ENCODE measurements at places on chromosomes 11 and 22.

DNA sequence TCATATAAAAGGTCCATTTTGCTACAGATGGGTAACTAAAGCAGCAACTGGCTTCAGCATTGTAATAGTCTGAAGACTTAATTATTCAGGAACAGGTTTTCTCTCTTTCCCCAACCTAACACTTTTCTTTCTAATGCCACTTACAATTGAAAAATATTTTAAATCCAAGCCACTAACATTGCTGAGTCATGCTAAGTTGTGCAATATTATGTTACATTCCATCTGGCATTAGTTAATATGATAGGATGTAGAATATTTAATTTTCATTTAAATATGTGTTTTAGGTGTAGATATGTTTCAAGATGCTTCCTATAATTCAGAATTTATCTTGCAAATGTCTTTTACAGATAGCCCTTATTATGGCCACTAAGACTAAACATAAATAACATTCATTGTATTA lies 98.6 kb downstream of the KIF18A start:
- no peak for DNase-seq

- no peak for DNase-seq
These were observed 149.8 kb downstream of the MPPED1 start for GRCh38 chr22:43561415-43562178.

- DNase-seq, result no peak
These were observed 110.4 kb upstream of the OR4B1 start for GRCh38 chr11:48106166-48106565.

DNA sequence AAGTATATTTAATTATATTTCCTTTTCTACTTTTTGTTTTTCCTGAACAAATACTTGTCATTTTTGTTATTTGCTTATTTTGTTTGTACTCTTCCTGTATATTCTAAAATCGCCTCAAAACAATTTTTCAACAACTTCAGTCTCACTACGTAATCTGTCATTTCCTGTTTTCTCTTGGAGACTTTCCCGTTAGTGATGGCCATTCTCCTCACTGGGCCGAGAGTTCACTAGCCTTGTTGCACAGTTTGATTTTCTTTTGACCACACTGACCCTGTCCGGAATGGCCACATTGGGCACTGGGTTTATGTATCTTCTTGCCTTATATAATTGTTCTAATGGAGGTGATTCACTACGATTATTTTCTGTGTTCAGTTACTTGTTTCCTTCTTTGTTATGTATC lies 726.1 kb downstream of the FAM181B start:
- no peak for DNase-seq

DNA sequence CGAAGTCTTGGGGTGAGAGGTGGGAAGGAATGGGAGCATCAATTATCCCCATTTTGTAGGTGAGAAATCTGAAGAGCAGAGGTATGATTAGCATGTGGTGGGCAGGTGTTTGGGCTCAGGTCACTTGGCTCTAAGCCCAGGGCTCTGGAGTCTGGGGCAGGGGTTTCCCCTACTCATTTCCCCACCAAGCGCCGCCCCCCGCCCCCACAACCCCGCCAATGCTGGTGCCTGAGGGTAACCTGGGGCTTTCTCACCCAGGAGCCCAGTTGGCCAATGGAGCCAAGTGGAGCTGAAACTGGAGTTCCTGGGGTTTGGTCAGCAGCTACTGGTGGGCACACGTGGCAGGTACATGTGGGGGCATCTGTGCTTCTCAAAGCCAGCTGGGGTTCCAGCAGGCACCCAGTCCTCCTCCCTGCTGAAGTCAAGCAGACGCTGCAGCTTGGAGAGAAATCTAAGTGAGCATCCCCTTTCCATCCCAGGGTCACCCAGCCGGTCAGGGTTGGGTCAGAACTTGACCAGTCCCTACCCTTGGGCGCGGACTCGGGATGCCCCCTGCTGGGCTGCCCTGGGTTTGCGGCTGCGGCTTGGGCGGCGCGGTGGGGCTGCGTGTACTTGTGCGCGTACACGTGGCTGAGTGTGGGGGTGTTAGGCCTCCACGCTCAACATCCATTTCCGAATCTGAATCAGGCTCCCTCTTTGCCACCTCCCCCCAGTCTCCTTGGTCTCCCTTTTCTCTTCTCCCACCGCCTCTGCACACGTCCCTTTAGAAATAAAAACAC lies 1.7 kb upstream of the CHRM1 start:
- no peak for DNase-seq

DNA sequence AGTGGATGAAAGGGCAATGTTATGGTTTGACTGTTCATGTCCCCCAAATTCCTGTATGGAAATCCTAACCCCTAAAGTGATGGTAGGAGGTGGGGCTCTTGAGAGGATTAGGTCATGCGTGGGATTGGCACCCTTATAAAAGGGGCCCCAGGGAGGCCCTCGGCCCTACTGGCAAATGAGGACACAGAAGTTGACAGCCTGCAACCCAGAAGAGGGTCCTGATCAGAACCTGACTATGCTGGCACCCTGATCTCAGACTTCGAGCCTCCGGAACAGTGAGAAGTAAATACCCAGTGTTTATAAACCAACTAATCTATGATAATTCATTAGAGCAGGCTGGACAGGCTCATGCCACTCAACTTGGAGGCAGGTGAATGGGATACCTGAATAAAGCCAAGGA lies 8.7 kb downstream of the IFITM10 start:
- DNase-seq, result no peak

DNA sequence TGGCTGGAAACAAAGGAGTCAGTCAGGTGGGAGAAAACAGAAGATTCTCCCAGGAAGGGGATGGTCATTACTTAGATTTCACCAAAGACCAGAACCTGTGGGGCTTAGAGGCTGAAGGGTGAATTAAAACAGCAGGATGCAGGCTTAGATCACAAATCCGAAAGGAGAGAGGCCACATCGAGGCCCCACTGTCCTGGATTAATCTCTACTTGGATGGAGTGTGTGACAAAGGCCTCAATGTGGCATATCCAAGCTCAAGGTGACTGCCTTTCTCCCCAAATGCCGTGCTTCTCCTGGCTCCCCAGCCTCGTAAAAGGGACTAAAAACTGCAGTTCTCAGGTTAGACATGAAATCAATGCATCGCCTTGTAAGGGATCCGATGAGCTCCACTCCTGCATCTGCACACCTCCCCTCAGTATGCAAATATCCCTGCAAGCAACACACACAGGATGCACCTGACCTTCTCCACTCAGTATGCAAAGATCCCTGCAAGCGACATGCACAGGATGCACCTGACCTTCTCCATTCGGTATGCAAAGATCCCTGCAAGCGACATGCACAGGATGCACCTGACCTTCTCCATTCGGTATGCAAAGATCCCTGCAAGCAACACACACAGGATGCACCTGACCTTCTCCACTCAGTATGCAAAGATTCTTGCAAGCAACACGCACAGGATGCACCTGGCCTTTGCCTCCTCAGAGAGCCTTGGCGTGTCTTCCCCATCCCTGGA lies 447.4 kb downstream of the BRD1 start:
- no peak for DNase-seq

GRCh38 chr11:111937844-111938243 lies 701 bp downstream of the DIXDC1 start:
- DNase-seq, result no peak

DNA sequence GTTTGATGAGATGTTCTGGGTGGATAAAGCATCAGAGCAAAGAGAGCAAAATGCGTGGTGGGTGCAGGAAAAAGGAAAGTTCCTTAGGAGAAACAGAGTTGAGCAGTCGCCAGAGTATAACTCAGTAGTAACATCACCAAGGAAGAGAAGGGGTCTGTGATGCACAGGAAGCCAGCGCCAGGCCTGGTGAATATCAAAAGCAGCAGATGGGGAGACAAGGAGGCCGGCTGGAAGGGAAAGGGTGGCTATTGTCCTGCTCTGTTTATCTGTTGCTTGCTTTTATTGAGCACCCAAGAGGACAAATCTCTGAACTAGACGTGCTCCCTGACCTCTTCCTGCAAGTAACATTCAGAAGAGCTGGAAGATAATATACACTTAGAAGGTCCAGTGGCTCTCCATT lies 52.7 kb upstream of the GRAMD1B start:
- no peak for DNase-seq

- DNase-seq, result no peak
These were observed 22.3 kb upstream of the DGCR8 start for GRCh38 chr22:20057596-20058268.

All from NCI-H2227 treated with DMSO at 0.1 percent for 48 hours (cell line).